Hindlimb muscle (tissue), 1 donor: ENCODE measurements at places on chromosomes 7 and 10.

DNA sequence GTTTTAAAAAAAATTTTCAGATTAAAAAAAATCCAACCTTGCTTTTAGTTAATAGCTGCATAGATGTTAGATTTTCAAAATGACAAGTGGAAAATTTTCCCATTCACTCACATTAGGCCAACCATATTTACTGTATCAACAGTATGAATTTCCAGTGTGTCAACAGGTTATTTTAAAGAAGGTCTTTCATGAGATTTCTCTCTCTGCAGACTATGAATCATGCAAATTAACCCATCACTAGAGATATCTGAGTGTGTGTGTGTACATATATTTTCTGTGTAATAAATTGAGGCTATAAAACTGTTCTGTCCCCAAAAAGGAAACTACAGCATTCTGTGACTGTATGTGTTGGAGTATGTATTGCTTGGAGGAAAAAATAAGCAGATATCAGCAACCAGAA is 305.6 kb downstream of the ARL4A start:
- no peak for DNase-seq

DNA sequence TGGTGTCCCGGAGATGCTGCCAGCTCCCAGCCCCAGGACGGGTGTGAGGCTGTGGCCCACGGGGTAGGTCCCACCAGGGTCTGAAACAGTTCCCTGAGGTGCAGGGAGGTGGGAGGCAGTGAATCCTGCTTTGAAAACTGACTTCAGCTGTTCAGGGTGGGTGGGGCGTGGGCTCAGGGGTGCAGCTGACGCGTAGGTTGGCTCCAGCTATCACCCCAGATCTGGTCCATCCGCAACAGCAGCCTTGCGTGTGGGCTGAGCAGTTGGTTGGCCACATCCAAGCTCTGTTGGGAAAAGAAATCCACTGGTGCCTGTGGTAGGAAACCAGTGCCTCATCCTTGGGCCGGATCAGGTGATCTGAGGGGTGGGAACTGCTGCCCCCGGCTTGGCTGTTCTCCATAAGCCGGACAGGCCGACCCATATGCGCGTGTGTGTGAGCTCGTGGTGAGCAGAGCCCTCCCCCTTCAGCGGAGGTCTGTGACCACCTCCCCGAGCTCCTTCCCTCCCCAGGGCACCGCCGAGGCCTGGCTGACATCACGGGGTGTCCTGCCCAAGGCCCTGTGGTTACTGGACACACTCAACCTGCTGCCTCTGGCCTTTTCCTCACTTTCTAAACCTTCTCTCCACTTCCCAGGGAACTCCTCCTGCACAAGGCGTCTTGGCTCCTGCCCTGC is 15.4 kb upstream of the FAM20C start:
- DNase-seq = no peak

GRCh38 chr7:42924223-42924838 is 7.6 kb downstream of the PSMA2 start:
- no peak for DNase-seq

- DNase-seq = no peak
Measured at GRCh38 chr10:3745521-3745920, 39.5 kb downstream of the KLF6 start.

DNA sequence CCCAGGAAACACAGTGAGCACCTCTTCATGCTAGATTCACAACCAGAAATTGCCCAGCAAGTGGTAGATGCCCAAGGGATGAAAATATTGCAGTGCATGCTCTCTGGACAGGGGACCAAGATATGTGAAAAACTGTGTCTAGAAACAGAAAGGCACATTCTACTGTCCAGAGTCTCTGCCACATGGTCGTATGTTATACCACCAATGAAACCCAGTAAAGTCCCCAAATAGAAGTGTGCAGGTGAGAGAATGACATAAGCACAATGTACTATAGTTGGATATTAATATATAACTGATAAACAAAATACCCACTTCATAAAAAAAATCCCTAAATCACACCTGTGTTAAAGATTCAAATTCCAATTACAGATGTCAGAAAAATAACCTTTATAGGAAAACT is 43.8 kb downstream of the RASGEF1A start:
- no peak for DNase-seq
